ENCODE measurements at places on chromosomes 12 and 14. TPM values are rescaled to one million over a fixed set of nuclear protein-coding genes. Genes with fewer than 3 reads are reported as not detected.

DNA sequence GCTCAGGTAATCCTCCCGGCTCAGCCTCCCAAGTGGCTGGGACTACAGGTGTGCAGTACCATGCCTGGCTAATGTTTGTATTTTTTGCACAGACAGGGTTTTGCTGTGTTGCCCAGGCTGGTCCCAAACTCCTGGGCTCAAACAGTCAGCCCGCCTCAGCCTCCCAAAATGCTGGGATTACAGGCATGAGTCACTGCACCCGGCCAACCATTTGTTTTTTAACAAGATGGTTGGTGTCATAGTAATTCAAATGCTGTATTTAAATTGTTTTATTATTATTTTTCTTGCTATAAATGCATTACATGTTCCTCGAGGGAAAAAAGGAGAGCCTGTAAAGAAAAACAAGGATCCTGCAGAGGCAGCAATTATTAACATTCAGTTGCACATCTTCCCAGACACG is 83.9 kb downstream of the EP400 start:
- H3K36me3 ChIP-seq = peaks cover 9% of the 10 kb centered on the region
- no peaks in the 10 kb centered on the region for H3K27me3 ChIP-seq
- no peak overlapping the region for H3K4me3 ChIP-seq
- no peaks in the 10 kb centered on the region for H3K4me1 ChIP-seq

DNA sequence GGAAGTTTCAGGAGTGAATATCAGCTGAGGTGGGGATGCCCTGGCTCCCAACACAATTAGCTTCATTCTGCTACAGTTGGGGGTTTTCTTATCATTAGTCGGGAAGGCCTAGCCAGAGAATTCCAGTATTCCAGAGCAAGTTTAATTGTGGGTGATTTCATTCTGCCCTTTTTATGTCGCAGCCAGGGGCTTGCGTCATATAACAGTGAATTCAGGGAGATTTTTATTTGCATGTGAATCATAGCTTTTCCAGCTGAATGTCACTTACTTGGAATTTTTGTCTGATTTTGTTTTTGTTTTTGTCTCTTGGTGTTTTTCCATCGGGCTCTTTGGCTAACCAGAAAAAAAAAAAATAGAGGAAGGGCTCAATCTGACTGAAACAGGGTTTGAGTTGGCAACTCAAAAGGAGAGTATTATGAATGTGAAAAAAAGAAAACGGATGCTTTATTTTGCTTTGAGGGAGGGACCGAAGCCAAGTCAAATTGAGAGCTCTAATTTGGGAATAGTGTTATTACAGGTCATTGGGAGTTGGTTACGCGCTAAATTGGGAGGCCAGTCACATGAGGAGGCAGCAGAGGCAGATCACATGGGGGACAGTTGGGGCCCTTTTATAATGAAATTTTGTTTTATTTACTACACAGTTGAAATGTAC is 119.4 kb downstream of the SAMD4A start:
- H3K27ac ChIP-seq = no peak overlapping the region
- no peaks in the 10 kb centered on the region for H3K36me3 ChIP-seq
- no peaks in the 10 kb centered on the region for H3K27me3 ChIP-seq

DNA sequence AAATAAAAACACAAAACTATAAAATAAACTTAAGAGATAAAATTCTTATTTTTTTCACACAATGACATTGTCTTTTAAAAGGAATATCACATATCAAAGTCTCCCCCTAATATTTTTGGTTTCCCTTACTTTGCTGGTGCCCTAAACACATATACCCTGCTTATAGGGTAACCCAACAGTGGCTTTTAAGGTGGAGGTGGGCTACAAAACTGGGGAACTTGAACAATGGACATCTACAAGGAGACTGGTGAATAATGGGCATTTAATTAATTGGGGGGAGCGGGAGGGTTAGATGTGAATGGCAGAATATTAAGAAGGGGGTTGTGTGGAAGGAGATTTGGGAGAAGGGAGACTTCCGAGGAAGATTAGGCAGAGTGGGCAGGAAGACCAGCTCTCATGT is 9.6 kb downstream of the B4GALNT1 start:
- H3K36me3 ChIP-seq = no peaks in the 10 kb centered on the region
- peaks cover 13% of the 10 kb centered on the region for H3K4me1 ChIP-seq
- no peak overlapping the region for H3K27ac ChIP-seq
- H3K27me3 ChIP-seq = no peaks in the 10 kb centered on the region
- no peak for DNase-seq
- no peak overlapping the region for H3K4me3 ChIP-seq

DNA sequence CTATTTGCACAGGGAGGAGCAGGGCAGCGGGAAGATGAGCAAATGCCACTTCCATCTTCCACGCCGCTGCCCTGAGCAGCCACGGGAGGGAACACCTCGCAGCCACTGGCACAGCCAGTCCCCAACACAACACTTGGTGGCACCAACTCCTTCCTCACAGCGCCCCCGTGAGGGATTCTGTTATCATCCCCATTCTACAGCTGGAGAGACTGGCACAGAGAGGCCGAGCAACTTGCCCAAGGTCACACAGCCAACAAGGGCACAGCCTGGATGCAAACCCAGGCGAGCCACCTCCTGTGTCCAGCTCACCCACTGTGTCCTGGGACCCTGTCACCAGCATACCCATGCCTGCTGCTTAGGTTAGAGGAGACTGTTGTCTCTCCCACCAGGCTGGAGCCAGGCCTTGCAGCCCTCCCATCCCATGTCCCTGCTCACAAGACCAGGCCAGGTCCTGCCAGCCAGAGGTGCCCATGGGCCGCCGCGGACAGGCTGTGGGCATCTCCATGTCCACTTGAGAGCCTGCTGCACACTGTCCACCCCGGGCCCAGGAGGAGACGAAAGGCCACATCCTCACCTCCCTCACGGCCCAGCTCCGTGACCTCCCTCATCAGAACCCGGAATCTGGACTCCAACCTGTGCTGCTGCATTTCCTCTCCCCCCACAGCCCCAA is 57.0 kb downstream of the NCOR2 start:
- peak overlapping the region; percentile 62 for H3K27ac ChIP-seq
- no peak for DNase-seq
- peaks cover 94% of the 10 kb centered on the region for H3K4me1 ChIP-seq
- H3K36me3 ChIP-seq = no peaks in the 10 kb centered on the region

GRCh38 chr14:21534576-21534975 is 8.4 kb upstream of the SALL2 start:
- DNase-seq = no peak
- H3K27me3 ChIP-seq = peaks cover 4% of the 10 kb centered on the region
- peaks cover 3% of the 10 kb centered on the region for H3K4me1 ChIP-seq
- no peak overlapping the region for H3K27ac ChIP-seq
- H3K36me3 ChIP-seq = no peaks in the 10 kb centered on the region

DNA sequence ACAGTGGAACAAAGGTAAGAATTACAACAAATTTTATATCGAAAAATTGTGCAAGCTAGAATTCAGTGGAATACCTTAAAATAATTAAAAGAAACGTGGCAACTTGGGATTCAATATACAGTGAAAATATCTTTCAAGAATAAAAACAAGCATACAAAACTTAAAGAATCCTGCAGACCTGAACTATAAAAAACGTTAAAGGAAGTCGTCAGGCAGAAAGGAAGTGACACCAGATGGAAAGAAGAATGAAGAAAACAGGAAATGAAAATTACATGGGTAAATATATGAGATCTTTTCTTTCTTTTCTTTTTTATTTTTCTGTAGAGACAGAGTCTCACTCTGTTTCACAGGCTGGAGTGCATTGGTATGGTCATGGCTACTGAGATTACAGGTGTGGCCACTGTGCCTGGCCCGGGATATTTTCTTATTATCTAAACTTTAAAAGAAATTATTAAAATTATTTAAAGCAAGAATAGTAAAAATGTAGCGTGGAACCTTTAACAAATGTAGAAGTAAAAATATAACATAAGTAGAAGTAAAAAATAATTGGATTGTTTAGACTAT is 4.7 kb downstream of the MGP start:
- H3K27ac ChIP-seq = no peak overlapping the region
- H3K27me3 ChIP-seq = no peaks in the 10 kb centered on the region
- H3K36me3 ChIP-seq = no peaks in the 10 kb centered on the region
- H3K4me1 ChIP-seq = no peaks in the 10 kb centered on the region
- no peak for DNase-seq

DNA sequence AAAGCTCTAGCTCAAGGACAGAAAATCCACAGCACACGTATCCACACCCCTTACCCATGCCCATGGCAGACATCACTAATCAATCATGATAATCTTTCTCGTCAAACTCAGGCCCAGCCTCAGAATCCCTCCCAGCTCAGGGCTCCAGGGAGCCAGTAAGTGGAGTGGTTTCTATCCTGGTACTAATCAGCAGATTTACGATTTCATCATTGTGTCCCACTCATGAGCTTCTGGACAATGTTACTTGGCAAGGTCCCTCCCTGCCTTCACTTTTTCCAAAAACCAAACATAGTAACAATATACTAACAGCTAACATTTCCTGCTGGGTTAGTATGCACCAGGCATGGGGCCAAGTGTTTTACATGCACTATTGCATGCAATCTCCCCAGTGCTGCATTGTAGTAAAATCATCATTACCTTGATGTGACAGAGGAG is 45.8 kb upstream of the NCOR2 start:
- peaks cover 16% of the 10 kb centered on the region for H3K4me1 ChIP-seq
- no peak for DNase-seq
- no peaks in the 10 kb centered on the region for H3K27me3 ChIP-seq
- H3K36me3 ChIP-seq = no peaks in the 10 kb centered on the region
- no peak overlapping the region for H3K27ac ChIP-seq

DNA sequence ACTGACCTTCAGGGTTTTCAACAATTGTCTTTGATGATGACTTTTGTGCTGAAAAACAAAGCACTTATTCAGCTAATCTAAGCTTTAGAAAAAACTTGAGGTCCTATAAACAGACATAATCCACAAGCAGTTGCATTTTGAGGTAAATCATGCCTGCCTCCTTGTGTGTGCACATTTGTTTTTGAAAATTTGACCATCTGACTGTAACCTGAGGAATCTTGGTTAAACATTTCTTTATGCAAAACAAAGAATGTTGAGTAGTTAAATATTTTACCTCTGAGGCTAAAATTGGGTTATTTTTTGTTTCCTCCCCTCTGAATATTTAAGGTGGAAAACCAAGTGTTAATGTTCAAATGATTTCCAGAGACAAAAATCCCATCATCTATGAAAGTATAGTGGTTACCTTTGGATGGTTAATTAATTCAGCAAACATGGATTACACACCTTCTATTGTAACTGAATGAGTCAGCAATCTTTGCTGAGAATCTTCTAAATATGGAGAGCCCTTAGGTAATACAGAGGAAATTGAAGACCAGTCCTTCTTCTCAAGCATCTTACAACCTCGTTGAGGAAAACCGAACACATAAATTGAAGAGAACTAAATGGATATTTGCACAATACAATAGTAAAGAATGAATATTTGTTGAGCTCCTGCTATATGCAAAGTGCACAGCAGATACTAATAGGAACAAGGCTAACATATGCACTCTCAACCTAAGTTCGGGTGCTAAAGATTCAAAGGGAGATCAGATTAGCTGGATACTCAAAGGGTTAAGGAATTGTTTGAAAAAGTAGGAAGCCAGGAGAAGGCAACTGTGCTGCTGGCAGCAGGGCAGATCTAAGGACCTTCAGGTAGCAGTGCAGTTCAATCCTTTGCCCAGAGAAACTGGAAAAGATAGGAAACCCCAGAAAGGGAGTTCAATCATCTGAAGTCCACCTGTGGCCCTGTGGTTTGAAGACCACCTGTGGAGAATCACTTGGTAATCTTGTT is 115.2 kb downstream of the BMP4 start:
- no peaks in the 10 kb centered on the region for H3K4me1 ChIP-seq
- H3K4me3 ChIP-seq = no peak overlapping the region
- no peaks in the 10 kb centered on the region for H3K36me3 ChIP-seq
- no peak overlapping the region for H3K27ac ChIP-seq

DNA sequence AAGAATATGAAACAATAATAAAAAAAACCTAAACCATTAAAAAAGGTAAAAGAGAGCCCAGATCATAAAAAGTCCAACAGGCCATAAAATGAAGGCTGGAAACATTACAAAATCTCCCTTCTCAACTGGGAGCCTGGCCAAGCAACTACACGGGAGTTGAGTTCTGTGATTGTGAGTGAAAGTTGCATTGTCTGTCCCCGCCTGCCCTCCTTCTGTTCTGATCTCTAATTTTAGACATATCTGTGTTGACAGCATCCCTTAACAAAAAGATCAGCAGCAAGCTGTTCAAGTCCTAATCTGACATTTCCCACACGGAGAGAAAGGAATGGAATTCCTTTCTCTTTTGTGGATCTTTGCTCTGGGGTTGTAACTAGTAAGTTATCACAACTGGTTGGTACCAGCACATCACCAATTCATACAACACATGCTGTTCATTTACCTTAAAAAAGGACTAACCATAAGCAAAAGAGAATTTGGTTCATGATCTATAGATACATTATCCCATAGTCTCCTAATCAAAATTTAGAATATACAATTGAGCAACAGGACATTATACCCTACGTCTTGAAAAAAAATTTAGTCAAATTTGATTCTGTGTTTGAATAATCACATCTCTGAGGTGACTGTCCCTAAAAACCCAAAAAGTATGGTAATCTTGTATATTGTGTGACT is 205.1 kb upstream of the GZMB start:
- H3K27ac ChIP-seq = no peak overlapping the region
- no peak overlapping the region for H3K4me3 ChIP-seq
- no peak for DNase-seq
- H3K4me1 ChIP-seq = no peaks in the 10 kb centered on the region
- H3K27me3 ChIP-seq = no peaks in the 10 kb centered on the region

GRCh38 chr14:93084866-93085857 is 30.6 kb downstream of the ITPK1 start:
- no peaks in the 10 kb centered on the region for H3K27me3 ChIP-seq
- no peak overlapping the region for H3K27ac ChIP-seq
- H3K4me1 ChIP-seq = 0 out of 2 replicates have a peak, but pooled peaks cover 5% of the 10 kb centered on the region
- no peak for DNase-seq
- no peaks in the 10 kb centered on the region for H3K36me3 ChIP-seq

GRCh38 chr12:26434299-26435068 is 239.1 kb downstream of the SSPN start:
- H3K4me3 ChIP-seq = no peak overlapping the region
- DNase-seq = peak; percentile 68
- no peaks in the 10 kb centered on the region for H3K27me3 ChIP-seq
- H3K36me3 ChIP-seq = no peaks in the 10 kb centered on the region
- no peak overlapping the region for H3K27ac ChIP-seq

GRCh38 chr12:65607401-65607841 is 216.9 kb upstream of the HMGA2 start:
- no peaks in the 10 kb centered on the region for H3K27me3 ChIP-seq
- no peaks in the 10 kb centered on the region for H3K36me3 ChIP-seq
- no peak overlapping the region for H3K27ac ChIP-seq

The NGB gene
- not detected for total RNA-seq

The KRT79 gene
- not detected for total RNA-seq

The PRH2 gene
- total RNA-seq = not detected

The CLEC2A gene
- not detected for total RNA-seq

The INSM2 gene
- total RNA-seq = not detected

The NTF3 gene
- not detected for total RNA-seq

The TOMM20L gene
- total RNA-seq = not detected

The TCL1B gene
- not detected for total RNA-seq

The SSPN gene
- 23.4 TPM for total RNA-seq

The ERC1 gene
- total RNA-seq = 40.4 TPM

The CELA1 gene
- total RNA-seq = not detected

Data from Panc1 (cell line).